ENCODE measurements at places on chromosomes 3 and 15.

DNA sequence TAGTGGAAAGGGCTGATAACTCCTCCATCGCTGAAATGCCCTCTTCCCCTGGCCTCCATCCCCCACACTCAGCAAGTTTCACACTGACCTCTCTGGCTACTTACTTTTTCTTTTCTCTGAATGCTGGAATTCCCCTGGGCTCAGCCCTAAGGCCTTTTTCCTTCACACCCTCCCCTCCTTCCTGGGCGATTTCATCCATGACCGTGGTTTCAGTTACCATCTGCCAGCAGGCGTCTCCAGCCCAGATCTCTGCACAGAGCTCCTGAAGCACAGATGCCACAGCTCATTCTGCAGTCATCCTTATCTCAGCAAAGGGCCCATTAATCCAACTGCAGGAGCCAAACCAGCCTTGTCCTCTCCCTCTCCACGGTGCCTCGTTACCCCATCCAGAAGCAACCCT, 114.0 kb downstream of the RFTN1 start:
- peak; percentile 50 for DNase-seq

GRCh38 chr15:39591141-39591895, 10.4 kb downstream of the THBS1 start:
- no peak for DNase-seq

DNA sequence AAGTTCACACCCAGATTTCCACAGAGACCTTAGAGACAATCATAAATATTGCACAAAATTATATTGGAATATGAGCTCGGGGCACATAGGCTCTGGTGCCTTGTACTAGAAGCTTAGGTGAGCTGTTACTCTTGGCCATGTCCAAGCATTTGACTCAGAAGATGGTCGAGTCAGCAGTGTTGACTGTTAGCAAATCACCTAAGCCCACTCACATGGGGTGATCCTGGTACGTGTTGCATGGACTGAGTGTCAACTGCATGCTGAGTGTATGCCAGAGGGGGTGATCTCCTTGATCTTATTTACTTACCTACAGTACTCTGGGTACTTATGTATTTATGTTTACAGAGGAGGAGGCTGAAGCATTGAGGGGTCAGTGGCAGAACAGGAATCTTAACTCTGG, 14.0 kb downstream of the SMAD3 start:
- DNase-seq: no peak

GRCh38 chr3:42183991-42184632, 81.9 kb downstream of the CCK start:
- DNase-seq: no peak

GRCh38 chr3:168028086-168028485, 67.6 kb downstream of the GOLIM4 start:
- no peak for DNase-seq
